GM04504 (cell line): ENCODE measurements at places on chromosomes 16 and 17.

GRCh38 chr16:88539261-88539651, 30.9 kb upstream of the ZC3H18 start:
- no peak for DNase-seq

DNA sequence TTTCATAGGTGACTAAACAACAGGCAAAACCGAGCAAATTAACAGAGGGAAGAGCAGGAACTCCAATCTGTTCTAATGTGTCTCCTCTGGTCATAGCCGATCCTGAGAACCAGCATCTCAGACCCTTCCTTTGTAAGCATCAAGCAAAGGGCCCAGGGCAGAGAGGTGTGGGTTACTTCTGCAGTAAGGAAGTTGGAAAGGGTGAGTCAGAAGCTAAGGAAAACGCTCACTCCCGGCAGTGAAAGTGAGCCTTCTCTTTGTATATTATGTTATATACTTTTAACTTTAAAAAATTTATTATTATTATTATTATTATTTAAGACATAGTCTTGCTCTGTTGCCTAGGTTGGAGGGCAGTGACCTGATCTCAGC, 77.7 kb downstream of the MRM3 start:
- DNase-seq: no peak

- DNase-seq: no peak
These were observed 282.0 kb downstream of the BCAS3 start for GRCh38 chr17:60959696-60960095.

DNA sequence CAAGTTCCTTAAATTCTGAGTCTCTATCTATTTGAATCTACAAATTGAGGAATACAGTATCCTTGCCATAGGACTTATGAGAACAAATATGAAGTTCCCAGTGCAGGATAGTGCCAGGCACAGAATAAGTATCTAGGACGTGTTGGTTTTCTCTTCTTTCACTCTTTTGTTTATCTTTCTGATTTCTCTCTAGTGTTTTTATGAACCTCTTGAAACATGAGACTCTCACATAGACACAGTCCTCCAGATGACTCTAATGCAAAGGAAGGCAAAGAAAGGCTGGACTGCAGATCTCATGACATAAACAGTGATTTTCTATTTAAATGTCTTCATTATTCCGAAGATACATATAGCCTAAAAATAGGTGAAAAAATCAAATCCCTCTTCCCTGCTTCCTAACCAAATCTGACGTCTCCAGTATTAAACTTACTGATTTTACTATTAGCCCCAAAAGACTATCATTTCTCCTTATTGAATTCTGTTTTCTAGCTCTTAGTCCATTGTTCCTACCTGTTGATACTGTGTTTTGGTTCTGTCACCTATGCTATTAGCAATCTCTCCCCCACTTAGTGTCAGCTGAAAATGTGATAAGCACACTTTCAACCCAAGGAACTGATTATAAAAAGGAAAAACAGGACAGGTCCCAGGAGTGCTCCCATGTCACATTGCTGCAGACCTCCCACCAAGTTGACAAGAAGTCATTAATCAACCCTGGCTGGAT, 24.9 kb upstream of the ADAMTS18 start:
- DNase-seq: no peak

DNA sequence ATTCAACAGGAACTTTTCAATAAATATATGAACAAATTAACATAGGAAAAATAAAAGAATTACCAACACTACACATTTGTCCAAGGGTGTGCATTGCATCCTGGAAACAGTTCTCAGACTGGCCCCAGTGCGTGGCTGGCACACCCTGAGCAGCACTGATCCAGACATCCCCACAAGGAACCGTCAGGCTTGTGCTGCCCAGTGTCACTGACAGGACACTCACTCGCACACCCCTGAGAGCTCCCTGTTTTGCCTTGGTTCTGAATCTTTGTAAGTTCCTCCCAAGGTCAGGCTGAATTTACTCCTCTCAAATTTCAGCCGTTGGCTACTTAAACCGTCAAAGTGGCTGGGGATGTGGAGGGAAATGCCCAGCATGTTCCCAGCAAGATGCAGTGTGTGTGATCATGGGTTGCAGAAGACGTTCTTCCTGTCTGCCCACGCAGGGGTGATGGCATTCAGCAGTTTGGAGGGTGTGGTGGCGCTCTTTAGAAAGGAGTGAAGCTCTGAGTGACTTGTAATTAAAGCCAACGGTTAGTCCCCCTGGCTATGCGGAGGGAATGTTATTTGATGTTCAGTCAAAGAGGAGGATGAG, 1.7 kb downstream of the MT2A start:
- no peak for DNase-seq

GRCh38 chr17:17073030-17073564, 30.8 kb downstream of the MPRIP start:
- no peak for DNase-seq

DNA sequence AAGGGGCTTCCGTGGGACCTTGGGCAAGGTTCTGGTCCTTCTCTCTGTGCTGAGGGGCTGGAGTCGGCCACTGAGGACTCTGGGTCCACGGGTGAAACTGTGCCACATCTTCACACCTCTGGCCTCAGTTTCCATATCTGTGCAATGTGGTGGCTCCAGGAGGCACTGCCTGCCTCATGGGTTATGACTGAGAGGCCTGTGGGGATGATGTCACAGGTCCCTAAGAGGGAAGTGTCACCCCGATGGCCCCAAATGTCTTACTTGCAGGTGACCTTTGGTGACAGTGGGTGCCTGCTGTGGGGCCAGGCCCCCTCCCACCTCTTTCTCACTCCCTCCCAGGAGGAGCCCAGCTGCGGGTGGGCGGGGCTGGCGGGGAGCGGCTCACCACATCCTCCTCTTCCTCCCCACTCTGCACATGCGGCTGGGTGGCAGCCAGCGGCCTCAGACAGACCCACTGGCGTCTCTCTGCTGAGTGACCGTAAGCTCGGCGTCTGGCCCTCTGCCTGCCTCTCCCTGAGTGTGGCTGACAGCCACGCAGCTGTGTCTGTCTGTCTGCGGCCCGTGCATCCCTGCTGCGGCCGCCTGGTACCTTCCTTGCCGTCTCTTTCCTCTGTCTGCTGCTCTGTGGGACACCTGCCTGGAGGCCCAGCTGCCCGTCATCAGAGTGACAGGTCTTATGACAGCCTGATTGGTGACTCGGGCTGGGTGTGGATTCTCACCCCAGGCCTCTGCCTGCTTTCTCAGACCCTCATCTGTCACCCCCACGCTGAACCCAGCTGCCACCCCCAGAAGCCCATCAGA, at the start of gene IL21R:
IL21R (plus strand) TSS at position 407 of the 801 bp plus-strand sequence. CDS start 27,898 bp downstream, outside the sequence.
- peak; percentile 38 for DNase-seq

GRCh38 chr16:24610416-24610755, 71.0 kb downstream of the RBBP6 start:
- no peak for DNase-seq

- no peak for DNase-seq
These were observed 330.3 kb upstream of the CDH5 start for GRCh38 chr16:66036184-66036583.

DNA sequence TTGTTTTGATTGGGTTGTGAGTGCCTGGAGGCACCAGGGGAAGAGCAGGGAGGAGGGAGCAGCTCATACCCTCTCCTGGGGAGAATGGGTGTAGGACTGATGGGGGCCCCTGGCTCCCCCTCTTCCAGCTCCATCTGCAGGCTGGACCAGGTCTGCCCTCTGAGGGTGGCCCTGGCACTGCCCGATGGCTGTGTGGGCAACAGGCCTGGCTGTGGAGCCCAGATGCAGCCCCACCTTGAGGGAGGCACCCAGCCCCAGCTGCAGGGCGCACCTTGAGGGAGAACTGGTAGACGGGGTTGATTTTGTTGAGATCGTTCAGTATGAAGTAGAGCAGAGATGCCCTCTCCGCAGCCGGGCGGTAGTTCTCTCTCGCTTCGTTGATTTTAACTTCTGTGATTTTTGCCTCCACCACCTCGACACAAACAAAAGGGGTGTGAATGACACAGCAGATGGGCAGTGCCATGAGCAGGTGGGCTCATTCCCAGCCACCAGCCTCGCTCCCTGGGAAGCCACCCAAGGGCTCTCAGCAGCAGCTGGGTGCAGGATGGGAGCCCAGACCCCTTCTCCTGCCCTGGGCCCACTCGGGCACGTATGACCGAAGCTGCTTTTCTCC, 71.6 kb downstream of the PGS1 start:
- DNase-seq: no peak

DNA sequence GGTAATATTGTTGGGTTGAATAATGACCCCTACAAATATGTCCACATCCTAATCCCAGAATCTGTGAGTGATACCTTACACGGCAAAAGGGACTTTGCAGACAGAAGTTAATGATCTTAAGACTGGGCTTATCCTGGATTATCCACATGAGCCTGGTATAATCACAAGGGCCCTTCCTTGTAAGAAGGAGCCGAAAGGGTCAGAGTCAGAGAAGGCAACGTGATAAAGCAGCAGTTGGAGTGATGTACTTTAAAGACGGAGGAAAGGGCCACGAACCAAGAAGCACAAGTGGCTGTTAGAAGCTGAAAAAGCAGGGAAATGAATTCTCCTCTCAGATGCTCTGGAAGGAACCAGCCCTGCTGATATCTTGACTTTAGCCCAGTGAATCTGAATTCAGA, 137.8 kb downstream of the UTP18 start:
- no peak for DNase-seq

DNA sequence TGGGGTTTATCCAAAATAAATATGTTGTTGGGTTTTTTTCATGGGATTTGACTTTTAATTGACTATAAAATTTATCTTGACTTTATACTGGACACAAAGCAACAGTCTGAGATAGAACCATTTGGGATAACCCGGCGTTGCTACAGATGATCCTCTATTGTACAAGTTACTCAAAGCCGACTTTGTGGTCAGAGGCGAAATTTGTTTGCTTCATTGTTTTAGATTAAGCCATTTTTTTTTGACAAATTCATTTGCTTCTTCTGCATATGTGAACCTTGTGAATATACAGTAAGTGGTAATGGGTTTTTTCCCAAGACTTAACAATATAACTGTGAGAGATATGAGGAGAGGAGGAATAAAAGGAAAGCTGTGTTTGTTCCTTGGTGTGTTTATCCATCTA, 11.8 kb downstream of the MYO1D start:
- DNase-seq: no peak

- no peak for DNase-seq
These were observed 4.3 kb downstream of the TK1 start for GRCh38 chr17:78182504-78182903.

- DNase-seq: no peak
These were observed 22.1 kb upstream of the SPNS2 start for GRCh38 chr17:4476511-4477070.

DNA sequence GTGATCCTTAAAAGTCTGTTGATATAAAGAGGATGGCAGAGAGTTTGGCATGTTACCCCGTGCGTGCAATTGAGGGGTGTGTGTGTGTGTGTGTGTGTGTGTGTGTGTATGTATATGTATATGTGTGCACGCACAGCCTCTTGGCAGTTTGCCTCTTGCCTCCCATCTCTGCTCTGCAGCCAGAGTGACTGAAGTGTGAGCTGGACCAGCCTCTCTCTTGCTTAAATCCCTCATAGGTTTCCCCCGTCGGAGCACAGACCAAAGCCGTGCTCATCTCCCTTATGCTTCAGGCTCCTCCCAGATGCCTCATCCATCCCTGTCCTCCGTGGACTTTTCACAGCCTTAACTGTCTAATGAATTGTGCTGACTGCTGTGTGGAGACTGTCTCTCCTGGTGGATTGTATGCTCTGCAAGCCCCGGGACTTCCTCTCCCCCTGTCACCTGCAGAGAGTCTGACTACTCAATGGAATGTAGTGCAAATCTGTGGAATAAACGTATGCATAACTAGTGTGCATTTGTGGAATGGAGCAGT, 413.5 kb downstream of the CPPED1 start:
- no peak for DNase-seq

DNA sequence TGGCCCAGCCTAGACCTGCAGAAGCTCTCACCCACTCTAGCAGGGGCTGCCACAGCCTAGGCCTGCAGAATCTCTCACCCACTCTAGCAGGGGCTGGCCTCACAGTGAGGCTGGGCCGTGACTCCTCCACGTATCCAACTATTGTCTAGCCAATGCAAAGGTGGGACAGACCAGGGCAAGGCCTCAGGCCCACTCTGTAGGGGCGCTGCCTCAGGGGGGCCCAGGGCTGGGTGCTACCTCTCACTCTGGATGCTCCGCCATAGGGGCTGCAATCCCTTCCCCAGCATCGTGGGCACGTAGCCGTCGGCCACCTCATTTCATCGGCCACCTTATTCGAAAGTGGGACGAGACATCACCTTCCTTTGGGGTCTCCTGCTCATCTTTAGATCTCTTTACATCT, 51.7 kb downstream of the RPH3AL start:
- DNase-seq: no peak

DNA sequence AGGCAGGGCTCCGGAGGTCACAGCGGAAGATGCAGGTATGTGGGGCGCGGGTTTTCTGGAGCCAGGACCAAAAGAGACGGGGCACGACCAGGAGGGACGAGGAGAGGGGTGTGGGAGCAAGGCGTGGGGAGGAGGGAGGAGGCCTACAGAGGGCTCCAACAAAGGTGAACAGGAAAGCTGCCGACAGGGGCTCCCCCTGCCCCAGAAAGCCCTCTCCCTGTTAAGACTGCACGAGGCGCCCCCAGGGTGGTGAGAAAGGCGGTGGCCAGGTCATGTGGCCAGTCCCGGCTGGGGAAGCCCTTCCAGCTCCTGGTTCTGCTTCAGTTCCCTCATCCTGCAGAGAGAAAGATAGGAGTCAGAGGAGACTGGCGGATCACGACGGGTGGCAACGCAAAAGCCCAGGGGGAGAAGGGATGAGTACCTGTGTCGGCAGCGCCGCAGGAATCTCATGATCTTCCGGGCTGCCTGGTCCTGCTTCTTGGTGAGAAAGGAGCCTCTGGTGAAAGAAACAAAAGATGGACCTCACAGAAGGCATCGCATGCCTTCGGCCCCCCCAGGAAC, 949 bp upstream of the SPAG7 start:
- no peak for DNase-seq

- DNase-seq: no peak
These were observed 82.9 kb downstream of the GAS7 start for GRCh38 chr17:10115536-10115932.

DNA sequence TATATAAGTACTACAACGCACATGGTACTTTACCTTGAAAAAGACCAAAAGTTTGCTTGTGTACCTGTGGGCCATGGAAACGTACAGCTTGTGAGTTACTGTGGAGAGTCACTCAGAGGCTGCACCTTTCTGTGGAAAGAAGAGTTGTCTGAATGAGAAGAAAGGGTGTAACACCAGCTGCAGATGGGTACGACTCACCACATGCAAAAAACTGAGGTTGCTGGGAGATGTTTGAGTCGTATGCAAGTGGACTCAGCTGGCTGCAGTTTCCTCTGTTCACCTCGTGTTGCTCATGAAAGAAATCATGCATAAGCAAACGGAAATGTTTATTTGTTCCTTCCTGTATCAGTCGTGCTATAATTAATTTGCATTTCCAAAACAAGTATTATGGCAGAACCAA, 22.4 kb upstream of the DYNLRB2 start:
- DNase-seq: no peak

GRCh38 chr16:30533748-30534367, 800 bp downstream of the ZNF747 start:
- no peak for DNase-seq
